ENCODE measurements at places on chromosomes 12 and 14.

DNA sequence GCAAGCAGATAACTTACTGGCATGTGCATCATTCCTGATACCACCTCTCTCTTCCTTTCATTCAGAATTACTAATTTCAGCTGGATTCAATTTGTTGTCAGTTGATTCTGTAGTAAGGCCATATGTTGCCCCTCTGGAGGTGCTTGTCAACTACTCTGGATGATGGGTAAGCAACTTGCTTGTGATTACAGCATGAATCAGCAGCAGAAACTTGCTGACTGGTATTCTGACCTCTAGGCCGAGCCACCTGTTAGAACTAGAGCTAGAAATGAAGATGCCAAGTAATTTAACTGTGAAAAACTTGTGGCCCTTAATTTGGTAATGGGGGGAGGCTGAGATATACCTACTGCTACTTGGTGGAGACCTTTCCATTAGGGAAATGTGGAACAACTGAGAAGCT is 5.1 kb downstream of the RNF10 start:
- DNase-seq, result no peak

DNA sequence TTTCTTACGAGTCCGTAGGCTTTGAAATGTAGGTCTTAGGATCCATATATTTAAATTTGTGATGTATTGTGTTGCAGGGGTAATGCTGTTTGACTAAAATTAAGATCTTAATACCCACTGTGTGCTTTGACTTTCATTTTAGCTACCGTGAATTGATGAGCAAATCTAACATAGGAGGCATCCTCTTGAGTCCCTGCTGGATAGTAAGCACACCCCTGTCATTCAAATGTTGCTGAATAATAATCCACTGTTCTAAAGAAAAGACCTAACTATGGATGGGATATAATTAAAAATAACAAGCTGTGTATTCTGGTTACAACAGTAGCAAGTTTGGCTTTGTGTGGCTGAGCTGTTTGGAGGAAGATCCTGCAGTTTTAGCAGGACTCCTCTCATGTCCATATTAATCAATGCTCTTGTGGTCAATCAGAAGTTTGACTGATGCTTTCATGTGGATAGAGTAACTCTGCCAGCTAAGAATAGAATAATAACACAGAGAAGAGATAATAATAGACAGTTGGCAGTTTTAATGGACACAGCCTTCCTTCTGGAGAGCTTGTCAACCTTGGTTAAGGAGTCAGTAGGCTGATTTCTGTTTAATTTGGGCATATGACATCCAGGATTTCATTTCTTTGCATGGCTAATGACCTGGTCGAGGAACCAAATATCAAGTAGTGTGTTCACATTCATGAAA is 148.1 kb upstream of the MIS18BP1 start:
- DNase-seq, result no peak

DNA sequence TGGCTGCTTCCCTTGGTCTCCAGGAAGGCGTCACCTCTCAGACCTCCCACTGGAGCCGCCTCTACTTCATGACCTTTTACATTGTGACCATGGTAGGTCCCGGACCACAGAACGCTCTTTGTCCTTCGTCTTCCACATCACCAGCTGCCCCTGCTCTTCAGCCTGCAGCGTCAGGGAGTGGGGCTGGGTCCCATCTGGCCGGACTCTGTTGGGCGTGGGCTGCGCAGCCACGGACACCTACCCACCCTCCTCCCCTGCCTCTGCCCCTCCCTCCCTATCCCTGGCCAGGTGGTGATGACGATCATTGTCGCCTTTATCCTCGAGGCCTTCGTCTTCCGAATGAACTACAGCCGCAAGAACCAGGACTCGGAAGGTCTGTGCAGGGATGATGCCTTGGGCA is 43.3 kb downstream of the SLC8B1 start:
- no peak for DNase-seq

- no peak for DNase-seq
Observed at GRCh38 chr14:38887696-38888095, 215.3 kb downstream of the SEC23A start.

DNA sequence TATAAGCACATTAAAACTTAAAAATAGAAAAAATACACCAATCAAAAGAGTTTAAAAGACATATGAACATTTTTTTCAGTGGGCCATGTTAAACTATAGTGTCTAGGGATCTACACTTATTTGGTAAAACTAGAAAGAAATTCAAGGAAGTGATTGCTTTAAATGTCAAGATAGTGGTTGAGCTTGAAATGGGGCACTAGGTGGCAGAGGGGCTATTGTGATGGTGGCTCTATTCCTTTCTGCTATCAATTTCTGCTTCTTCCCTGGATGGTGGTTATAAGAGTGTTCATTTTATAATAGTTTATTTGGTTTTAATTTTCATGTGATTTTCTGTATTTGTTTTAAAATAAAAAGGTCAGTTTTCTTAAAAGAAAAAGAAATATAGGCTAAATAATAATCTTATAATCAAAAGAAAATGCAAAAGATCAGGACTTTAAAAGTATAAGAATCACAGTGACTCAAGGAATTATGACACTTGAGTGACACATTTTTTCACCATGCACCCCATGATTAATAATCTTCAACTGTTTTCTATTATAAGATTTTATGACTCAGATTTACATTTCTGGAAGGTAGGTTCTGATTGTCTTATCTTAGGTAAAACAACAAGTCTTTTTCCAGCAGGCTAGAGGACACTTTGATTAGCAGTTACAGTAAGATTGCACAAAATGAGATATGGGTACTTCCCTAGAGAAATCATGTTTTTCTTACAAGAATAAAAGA is 137.5 kb downstream of the FSCB start:
- DNase-seq, result no peak
